ENCODE measurements at places on chromosomes 4 and X.

- no peak for DNase-seq
These were observed 33.9 kb downstream of the SEC24D start for GRCh38 chr4:118801895-118802575.

GRCh38 chr4:126807132-126807531, 825.6 kb upstream of the INTU start:
- DNase-seq = no peak

DNA sequence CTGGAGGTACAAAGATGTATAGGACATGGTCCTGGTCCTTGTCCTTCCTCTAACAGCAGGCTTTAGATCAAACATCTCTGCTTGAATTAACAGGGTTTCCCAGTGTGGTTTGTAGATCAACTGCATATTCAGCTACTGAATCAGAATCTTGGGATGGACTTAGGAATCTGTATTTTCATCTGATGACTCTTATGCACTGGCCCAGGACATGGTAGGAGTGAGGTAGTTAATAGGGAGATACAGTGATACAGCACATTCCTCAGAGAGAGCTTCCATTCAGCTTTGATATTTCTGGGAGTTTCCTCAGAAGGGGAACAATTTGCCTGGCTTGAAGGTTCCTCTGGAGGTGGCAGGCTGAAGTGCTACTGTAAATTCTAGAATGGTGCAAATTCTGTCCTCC, 203.1 kb downstream of the LARP7 start:
- no peak for DNase-seq

GRCh38 chr4:140049849-140050637, 103.9 kb downstream of the MAML3 start:
- DNase-seq = peak; percentile 38

DNA sequence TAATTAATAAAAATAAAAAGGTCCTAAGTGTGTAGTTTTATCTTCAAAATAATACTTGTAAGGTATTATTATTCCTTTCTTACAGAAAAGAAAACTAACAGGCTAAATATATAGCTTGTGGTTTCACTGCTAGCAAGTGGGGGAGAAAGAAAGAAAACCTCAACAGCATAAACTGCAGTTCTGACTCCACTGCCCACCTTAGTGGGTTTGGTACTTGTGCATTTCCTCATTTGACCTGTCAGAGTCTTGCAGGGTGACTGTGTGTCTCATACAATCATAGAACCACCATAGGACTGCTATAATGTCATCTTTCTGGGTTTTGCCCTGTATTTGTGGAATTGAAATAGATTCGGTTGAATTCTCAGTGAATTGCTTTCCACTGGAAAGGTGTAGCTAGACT, 94.7 kb upstream of the PUDP start:
- DNase-seq = no peak

- DNase-seq = no peak
These were observed 1.4 kb upstream of the MTHFD2L start for GRCh38 chr4:74156521-74156920.
